ENCODE measurements at places on chromosomes 3 and 15. TPM values are rescaled to one million over a fixed set of nuclear protein-coding genes. Genes with fewer than 3 reads are reported as not detected.

KNG1 gene
- total RNA-seq = not detected

CLDN18 gene
- not detected for total RNA-seq

SYNPR gene
- total RNA-seq = 0.54 TPM

XCR1 gene
- total RNA-seq = not detected

CDHR4 gene
- total RNA-seq = 0.50 TPM

NXPE3 gene
- 23.3 TPM for total RNA-seq

CCDC191 gene
- total RNA-seq = 0.65 TPM

SGO1 gene
- 36.4 TPM for total RNA-seq

SENP5 gene
- total RNA-seq = 27.3 TPM

RPSA gene
- 2,661 TPM for total RNA-seq

CTXN2 gene
- not detected for total RNA-seq

CSPG4 gene
- total RNA-seq = 3.0 TPM

GOLGA6B gene
- total RNA-seq = not detected

Data from H1 (cell line).